ENCODE measurements at places on chromosomes 16 and 17. TPM values are rescaled to one million over a fixed set of nuclear protein-coding genes. Genes with fewer than 3 reads are reported as not detected.
A peak's percentile ranks its signal among the peaks of the same experiment; 100 is the strongest.

GRCh38 chr16:74079232-74079586 is 217.4 kb upstream of the PSMD7 start:
- no peak overlapping the region for H3K4me3 ChIP-seq
- no peaks in the 10 kb centered on the region for H3K4me1 ChIP-seq
- no peaks in the 10 kb centered on the region for H3K36me3 ChIP-seq
- H3K27ac ChIP-seq = no peak overlapping the region

- H3K27me3 ChIP-seq = no peaks in the 10 kb centered on the region
- H3K4me3 ChIP-seq = no peak overlapping the region
- H3K4me1 ChIP-seq = peaks cover 9% of the 10 kb centered on the region
These were observed 35.3 kb upstream of the MMP2 start for GRCh38 chr16:55443434-55444346.

GRCh38 chr16:69712914-69713581 is 13.3 kb downstream of the NQO1 start:
- DNase-seq = no peak
- peaks cover 40% of the 10 kb centered on the region for H3K36me3 ChIP-seq
- H3K27ac ChIP-seq = no peak overlapping the region
- H3K4me1 ChIP-seq = peaks cover 47% of the 10 kb centered on the region

GRCh38 chr17:67636834-67637520 is 80.8 kb upstream of the NOL11 start:
- H3K4me3 ChIP-seq = no peak overlapping the region
- H3K27me3 ChIP-seq = no peaks in the 10 kb centered on the region
- no peaks in the 10 kb centered on the region for H3K36me3 ChIP-seq
- peak overlapping the region; percentile 79 for H3K27ac ChIP-seq
- DNase-seq = no peak
- peaks cover 36% of the 10 kb centered on the region for H3K4me1 ChIP-seq

The HBQ1 gene
- total RNA-seq = not detected

The CNTROB gene
- 14.6 TPM for total RNA-seq

The PLCD3 gene
- total RNA-seq = 105 TPM

The CRHR1 gene
- not detected for total RNA-seq

The NPIPB6 gene
- 3.8 TPM for total RNA-seq

Measured in esophagus squamous epithelium (tissue), 5 donors.